Natural killer cell treated with Interleukin-12 subunit alpha and Interleukin-12 subunit beta and Interleukin-15 and Interleukin-18, amount 100 ng/mL, for 72 hours (primary cell): ENCODE measurements at places on chromosomes 6 and 20.

DNA sequence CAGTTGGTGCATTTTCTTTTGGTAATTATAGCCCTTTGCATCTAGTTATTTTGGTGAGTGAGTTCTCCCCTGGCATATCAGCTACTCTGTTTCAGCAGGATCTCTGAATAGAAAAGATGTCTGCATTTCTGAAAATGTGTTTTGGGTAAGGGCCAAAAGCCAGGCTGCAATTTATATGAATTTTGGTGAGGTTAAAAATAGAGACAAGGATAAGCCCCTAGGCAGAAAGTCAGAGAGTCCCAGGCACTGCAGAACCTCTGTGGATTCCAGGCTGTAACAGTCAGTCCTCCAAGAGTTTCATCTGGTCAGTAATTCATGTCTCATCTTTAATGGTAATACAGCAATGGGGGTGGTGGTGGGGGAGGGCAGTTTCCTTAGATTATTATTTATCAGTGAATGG, 53.0 kb downstream of the HDGFL1 start:
- DNase-seq, result no peak

GRCh38 chr6:114707081-114707620, 364.3 kb upstream of the HS3ST5 start:
- no peak for DNase-seq

DNA sequence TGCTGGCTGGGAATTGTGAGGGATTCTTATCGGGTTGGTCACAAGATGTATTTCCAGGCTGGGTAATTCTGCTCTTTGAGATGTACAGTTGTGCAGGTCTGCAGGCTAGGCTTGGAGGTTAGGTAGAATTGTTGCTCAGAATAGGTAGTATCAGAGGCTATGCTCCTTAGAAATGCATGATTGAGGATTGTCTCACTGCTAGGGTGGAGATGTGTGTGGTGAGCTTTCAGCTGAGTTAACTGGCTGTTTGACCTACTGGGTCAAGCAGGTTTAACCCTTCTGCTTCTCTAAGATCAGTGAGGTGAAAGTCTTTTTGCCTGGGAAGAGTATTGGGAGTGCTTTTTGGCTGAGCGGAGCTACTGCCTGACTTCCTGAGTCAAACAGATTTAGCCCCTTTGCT, 701.1 kb downstream of the UTRN start:
- no peak for DNase-seq

DNA sequence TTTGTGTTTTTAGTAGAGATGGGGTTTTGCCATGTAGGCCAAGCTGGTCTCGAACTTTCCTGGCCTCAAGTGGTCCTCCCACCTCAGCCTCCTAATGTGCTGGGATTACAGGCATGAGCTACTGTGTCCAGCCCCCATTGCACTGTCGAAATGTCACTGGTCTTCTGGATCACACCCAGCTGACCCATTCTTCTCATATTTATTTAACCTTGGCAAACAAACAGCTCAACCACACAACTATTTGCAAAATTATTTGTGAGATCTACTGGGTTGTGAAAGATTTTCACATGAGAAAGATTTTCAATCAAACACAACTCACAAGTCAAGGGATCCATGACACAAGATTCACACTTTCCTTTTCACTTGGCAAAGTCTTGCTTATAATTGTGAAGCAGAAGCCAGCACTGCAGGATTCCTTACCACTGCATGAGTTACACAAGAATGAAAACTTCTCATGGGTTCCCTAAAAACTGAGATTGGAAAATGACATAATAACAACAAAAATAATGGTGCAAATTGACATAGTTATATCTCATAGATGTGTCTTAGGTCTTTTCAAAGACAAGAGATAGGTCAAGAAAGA, 2.0 kb upstream of the CST9L start:
- no peak for DNase-seq

DNA sequence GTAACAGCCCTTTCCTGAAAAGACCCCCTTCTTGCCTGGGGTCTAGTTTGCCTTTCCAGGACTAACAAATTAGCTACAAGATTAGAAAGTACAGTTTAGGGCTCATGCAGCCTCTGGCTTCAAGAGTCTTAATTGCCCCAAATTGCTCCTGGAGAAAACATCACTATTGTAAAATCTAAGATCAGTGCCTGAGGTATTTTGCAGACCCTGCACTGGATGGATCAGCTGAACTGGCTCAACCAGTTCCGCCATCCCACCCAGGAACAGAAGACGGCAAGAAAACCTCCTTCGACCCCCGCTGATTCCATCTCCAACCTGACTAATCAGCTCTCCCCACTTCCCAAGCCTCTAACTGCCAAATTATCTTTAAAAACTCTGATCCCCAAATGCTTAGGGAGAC, 236.5 kb upstream of the KCNG1 start:
- no peak for DNase-seq
